ENCODE measurements at places on chromosomes 16 and 17. TPM values are rescaled to one million over a fixed set of nuclear protein-coding genes. Genes with fewer than 3 reads are reported as not detected.
A peak's percentile ranks its signal among the peaks of the same experiment; 100 is the strongest.

DNA sequence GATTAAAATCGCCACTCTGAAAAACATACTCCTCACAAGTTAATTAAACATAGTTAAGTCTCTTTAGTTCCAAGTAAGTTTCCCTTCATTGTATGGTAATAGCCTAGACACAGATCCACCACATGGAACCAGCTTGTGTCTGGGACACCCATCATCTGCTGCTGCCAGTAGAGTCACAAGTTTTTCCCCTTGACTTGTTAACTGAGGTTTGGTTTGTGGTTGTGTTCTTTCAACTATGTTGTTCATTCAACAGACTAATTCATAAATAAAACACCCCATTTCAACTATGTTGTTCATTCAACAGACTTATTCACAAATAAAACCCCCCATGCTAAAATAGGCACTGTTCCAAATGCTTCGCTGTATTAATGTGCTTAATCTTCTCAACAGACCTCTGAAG is 24.4 kb downstream of the YWHAE start:
- H3K27ac ChIP-seq, result no peak overlapping the region
- H3K27me3 ChIP-seq, result no peaks in the 10 kb centered on the region
- no peak for DNase-seq
- H3K4me1 ChIP-seq, result peaks cover 73% of the 10 kb centered on the region
- no peaks in the 10 kb centered on the region for H3K36me3 ChIP-seq

GRCh38 chr17:45132572-45133463 is 503 bp upstream of the PLCD3 start:
- no peaks in the 10 kb centered on the region for H3K27me3 ChIP-seq
- peak; percentile 90 for DNase-seq
- H3K27ac ChIP-seq, result peak overlapping the region; percentile 98
- H3K4me3 ChIP-seq, result peak overlapping the region; percentile 82
- H3K36me3 ChIP-seq, result no peaks in the 10 kb centered on the region
- peaks cover 45% of the 10 kb centered on the region for H3K4me1 ChIP-seq

- H3K27ac ChIP-seq, result no peak overlapping the region
- H3K36me3 ChIP-seq, result no peaks in the 10 kb centered on the region
These were observed 110.5 kb upstream of the CORO6 start for GRCh38 chr17:29733166-29733565.

GRCh38 chr16:31107465-31107867 is 720 bp upstream of the BCKDK start:
- peaks cover 17% of the 10 kb centered on the region for H3K4me1 ChIP-seq
- no peak for DNase-seq
- no peak overlapping the region for H3K4me3 ChIP-seq

ALG1 gene
- 54.3 TPM for polyA plus RNA-seq

- no peak overlapping the region for H3K4me3 ChIP-seq
- no peaks in the 10 kb centered on the region for H3K27me3 ChIP-seq
- peak; percentile 59 for DNase-seq
- H3K27ac ChIP-seq, result no peak overlapping the region
- H3K4me1 ChIP-seq, result peaks cover 10% of the 10 kb centered on the region
These were observed 26.9 kb upstream of the ZNF750 start for GRCh38 chr17:82866590-82867191.

- H3K36me3 ChIP-seq, result no peaks in the 10 kb centered on the region
- H3K27ac ChIP-seq, result no peak overlapping the region
- H3K4me3 ChIP-seq, result no peak overlapping the region
- H3K27me3 ChIP-seq, result no peaks in the 10 kb centered on the region
- no peak for DNase-seq
- H3K4me1 ChIP-seq, result no peaks in the 10 kb centered on the region
These were observed 22.2 kb upstream of the WSCD1 start for GRCh38 chr17:6047966-6048365.

CDH13 gene
- polyA plus RNA-seq, result 11.1 TPM

RPS6KB1 gene
- 13.3 TPM for polyA plus RNA-seq

PLXDC1 gene
- 40.5 TPM for polyA plus RNA-seq

GRCh38 chr17:44807817-44808155 is 22.3 kb downstream of the GJC1 start:
- H3K4me1 ChIP-seq, result no peaks in the 10 kb centered on the region
- H3K27me3 ChIP-seq, result no peaks in the 10 kb centered on the region
- no peak for DNase-seq
- H3K27ac ChIP-seq, result no peak overlapping the region
- no peak overlapping the region for H3K4me3 ChIP-seq

GRCh38 chr16:69277413-69277812 is 33.7 kb upstream of the VPS4A start:
- H3K4me1 ChIP-seq, result peaks cover 10% of the 10 kb centered on the region
- no peaks in the 10 kb centered on the region for H3K27me3 ChIP-seq
- H3K27ac ChIP-seq, result no peak overlapping the region
- DNase-seq, result no peak
- no peaks in the 10 kb centered on the region for H3K36me3 ChIP-seq

DNA sequence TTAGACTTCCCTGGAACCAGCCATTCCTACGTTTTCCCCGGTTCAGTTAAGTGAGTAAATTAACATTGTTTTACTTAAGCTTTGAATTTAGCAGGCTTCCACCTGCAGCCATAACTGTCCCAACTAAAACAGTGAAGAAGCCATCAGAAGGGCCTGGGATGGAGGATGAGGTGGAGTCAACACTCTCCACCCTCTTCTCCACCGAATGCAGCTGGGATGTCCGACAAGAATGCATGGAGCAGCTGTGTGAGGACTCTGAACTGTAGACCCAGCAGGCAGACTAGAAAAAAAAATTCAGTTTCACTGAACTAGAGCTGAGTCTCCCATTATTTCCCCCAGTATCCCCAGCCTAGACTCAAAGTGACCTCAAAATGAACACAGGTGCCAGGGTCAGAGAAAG is 114.8 kb downstream of the C16orf95 start:
- DNase-seq, result no peak
- H3K4me3 ChIP-seq, result no peak overlapping the region
- no peaks in the 10 kb centered on the region for H3K36me3 ChIP-seq
- H3K4me1 ChIP-seq, result peaks cover 6% of the 10 kb centered on the region
- no peaks in the 10 kb centered on the region for H3K27me3 ChIP-seq
- no peak overlapping the region for H3K27ac ChIP-seq

DNA sequence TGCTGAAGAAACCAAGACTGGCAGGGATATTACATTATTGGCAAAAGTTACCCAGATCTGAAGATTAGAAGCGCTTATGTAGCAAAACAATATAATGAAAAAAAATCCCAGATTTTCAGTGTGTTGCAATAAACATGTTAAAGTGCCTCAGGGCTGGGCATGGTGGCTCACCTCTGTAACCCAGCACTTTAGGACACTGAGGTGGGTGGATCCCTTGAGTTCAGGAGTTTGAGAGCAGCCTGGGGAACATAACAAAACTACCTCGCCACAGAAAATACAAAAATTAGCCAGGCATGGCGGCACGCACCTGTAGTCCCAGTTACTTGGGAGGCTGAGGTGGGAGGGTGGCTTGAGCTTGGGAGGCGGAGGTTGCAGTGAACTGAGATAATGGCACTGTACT is 6.8 kb downstream of the ZNF207 start:
- DNase-seq, result no peak
- no peak overlapping the region for H3K4me3 ChIP-seq
- peaks cover 26% of the 10 kb centered on the region for H3K4me1 ChIP-seq
- H3K27ac ChIP-seq, result no peak overlapping the region
- H3K36me3 ChIP-seq, result peaks cover 2% of the 10 kb centered on the region

GRCh38 chr17:38797828-38798227 is 1.5 kb downstream of the PIP4K2B start:
- H3K4me3 ChIP-seq, result no peak overlapping the region
- no peak for DNase-seq
- H3K4me1 ChIP-seq, result peaks cover 21% of the 10 kb centered on the region
- H3K27ac ChIP-seq, result peak overlapping the region; percentile 100
- H3K36me3 ChIP-seq, result no peaks in the 10 kb centered on the region

DNA sequence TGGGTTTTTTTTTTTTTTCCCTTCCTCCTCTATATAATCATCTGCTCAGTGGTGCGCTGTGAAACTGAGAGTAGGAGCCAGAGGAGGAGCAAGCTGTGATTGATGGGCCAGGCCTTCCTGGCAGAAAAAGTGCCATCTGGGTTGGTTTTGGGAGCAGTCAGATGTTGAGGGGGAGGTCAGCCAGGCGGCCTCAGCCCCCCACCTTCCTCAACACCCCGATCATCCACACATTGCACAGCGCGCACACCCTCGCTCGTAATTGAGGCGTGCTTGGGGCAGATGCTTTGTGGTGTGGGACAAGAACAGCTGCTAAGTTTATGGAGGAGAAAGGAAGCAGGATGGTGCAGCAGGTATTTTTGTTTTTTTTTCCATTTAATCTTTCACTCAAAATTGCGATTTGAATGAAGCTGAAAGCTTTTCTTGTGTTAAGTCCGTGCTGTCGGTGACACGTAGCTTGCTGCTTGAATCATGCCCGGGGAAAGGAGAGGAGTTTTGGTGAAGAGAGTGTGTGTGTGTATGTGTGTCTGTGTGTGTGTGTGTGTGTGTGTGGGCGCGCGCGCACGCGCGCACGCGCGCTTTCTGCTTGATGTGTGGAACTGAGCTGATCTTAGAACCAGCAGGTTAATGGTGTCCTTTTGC is 177.4 kb downstream of the RBFOX1 start:
- no peaks in the 10 kb centered on the region for H3K36me3 ChIP-seq
- no peaks in the 10 kb centered on the region for H3K4me1 ChIP-seq
- DNase-seq, result no peak
- H3K4me3 ChIP-seq, result no peak overlapping the region

DNA sequence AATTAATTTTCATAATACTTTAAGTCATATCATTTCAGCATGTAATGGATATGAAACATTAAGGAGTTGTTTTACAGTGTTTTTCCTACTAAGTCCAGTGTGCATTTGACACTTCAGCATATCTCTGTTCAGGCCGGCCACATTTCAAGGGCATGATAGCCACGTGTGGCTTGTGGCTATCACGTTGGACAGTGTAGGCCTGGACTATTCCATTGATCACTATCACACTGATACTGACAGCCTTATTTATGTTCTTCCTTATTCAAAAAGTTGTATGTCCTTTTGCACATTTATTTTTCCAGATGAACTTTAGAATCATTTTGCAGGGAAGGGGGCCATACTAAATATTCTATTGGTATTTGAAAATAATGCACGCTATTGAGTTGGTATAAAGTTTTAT is 39.0 kb downstream of the AKAP1 start:
- peaks cover 18% of the 10 kb centered on the region for H3K4me1 ChIP-seq
- no peak for DNase-seq
- H3K27me3 ChIP-seq, result no peaks in the 10 kb centered on the region
- no peak overlapping the region for H3K27ac ChIP-seq

- DNase-seq, result no peak
- H3K27me3 ChIP-seq, result no peaks in the 10 kb centered on the region
- H3K27ac ChIP-seq, result no peak overlapping the region
- H3K4me3 ChIP-seq, result no peak overlapping the region
- H3K36me3 ChIP-seq, result no peaks in the 10 kb centered on the region
- no peaks in the 10 kb centered on the region for H3K4me1 ChIP-seq
These were observed 118.8 kb downstream of the NLK start for GRCh38 chr17:28161311-28161710.

GRCh38 chr17:45149669-45150664 is 1.7 kb downstream of the HEXIM1 start:
- H3K4me1 ChIP-seq, result peaks cover 21% of the 10 kb centered on the region
- peak overlapping the region; percentile 91 for H3K4me3 ChIP-seq
- H3K36me3 ChIP-seq, result no peaks in the 10 kb centered on the region

- H3K27me3 ChIP-seq, result no peaks in the 10 kb centered on the region
- H3K27ac ChIP-seq, result no peak overlapping the region
- no peaks in the 10 kb centered on the region for H3K4me1 ChIP-seq
- no peaks in the 10 kb centered on the region for H3K36me3 ChIP-seq
- DNase-seq, result no peak
- H3K4me3 ChIP-seq, result no peak overlapping the region
These were observed 221.9 kb upstream of the CACNG5 start for GRCh38 chr17:66612993-66613392.

DNA sequence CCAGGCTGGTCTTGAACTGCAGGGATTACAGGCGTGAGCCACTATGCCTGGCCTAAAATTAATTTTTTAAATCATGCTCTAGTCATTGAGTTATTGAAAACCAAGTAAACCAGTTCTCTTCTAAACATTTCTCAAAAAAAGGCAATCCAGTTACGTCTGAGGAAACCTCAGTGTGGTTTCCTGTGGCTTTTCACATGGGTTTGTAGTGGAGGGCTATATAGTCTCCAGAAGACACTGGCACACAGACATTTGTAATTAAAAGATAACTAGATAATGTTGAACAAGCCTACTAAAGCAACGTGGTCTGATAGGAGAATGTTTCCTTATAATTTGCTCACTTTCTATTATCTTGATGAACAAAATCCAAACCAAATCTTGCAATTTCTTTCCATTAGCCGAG is 5.2 kb upstream of the TOB1 start:
- no peaks in the 10 kb centered on the region for H3K36me3 ChIP-seq
- no peak overlapping the region for H3K27ac ChIP-seq
- no peak overlapping the region for H3K4me3 ChIP-seq
- H3K4me1 ChIP-seq, result no peaks in the 10 kb centered on the region
- DNase-seq, result no peak

SLC6A2 gene
- 16.6 TPM for polyA plus RNA-seq

- no peak overlapping the region for H3K4me3 ChIP-seq
- H3K27ac ChIP-seq, result no peak overlapping the region
- peaks cover 12% of the 10 kb centered on the region for H3K4me1 ChIP-seq
- no peak for DNase-seq
These were observed 3.2 kb downstream of the MCRIP1 start for GRCh38 chr17:81829858-81830257.

DNA sequence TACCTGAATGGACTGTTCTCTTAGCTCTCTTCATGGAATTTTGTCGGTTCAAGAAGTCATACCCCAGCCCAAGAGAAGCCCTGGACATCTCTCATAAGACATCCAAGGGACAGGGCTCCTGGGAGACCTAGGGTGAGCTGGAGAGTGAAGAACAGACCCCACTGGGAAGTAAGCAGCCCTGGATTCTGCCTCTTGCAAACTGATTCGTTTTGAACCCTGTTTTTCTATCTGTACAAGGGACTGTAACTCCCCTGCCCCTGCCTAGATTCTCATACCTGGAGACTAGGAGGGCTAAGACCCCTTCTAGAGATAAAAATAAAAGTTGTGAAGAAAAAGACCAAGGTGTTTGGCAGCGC is 449 bp downstream of the CCL3L1 start:
- no peak overlapping the region for H3K27ac ChIP-seq
- DNase-seq, result no peak
- H3K27me3 ChIP-seq, result no peaks in the 10 kb centered on the region
- no peaks in the 10 kb centered on the region for H3K4me1 ChIP-seq
- no peaks in the 10 kb centered on the region for H3K36me3 ChIP-seq
- H3K4me3 ChIP-seq, result no peak overlapping the region

SALL1 gene
- polyA plus RNA-seq, result 4.0 TPM

DNA sequence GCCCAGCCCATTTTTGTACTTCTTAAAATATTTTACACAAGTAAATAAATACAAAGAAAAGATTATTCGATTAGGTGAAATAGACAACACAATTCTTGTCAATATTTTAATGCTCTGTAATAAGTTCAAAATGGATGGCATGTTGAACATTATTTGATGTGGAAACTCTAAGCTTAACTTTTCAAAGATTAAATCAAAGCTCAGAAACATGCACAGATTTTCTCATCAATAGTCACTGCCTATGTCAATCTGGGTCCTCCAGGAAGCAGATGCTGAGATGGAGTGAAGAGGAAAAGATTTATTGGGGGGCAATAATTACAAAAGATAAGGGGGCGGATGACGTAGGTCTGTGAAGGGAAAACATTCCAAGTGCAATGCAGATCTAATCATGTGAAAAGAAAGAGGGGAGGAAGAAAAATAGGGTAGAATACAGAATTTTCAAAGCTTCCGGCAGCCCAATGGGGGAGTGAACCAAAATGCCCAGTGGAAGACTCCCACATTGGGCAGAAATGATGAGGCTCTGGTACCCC is 50.5 kb downstream of the COPRS start:
- H3K4me1 ChIP-seq, result no peaks in the 10 kb centered on the region
- no peak for DNase-seq
- H3K27me3 ChIP-seq, result no peaks in the 10 kb centered on the region
- no peak overlapping the region for H3K4me3 ChIP-seq
